ENCODE measurements at places on chromosomes 3 and 15.

DNA sequence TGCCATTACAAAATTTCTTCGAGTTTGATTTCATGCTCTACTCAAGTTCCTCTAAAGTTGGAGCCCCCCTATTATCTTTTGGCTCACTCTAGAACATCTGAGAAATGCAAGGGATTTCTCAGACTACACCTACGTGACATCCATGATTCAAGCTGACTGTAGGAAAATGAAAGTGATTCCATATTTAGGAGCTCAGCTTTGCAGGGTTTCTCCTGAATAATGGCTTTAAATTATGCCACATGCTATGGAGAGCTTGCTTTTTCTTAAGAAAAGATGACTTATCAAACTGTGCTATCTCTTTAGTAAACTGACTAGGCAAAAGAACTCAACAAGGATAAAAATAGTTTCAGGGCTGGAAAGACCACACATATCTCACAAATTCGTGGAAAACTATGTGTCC, 292.1 kb downstream of the LSAMP start:
- DNase-seq = no peak

- no peak for DNase-seq
These were observed 374.1 kb downstream of the FHIT start for GRCh38 chr3:60877188-60877587.

DNA sequence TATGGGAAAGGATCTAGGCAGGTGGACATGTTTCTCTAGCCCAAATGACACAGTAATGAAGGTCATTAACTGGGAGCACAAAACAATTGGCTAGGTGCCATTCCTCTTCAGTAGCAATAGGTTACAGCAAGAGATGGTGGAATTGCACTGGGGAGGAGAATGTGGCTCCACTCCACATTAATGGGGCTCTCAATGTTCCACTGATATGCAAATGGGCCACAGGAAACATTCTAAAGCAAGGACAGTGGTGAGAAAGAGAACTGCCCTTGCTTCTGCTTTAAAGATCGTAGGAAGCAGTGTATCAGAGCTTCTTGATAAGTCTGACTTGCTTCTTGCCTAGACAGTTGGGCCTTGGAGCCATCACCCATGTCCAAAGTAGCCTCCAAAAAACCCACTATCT, 271.4 kb upstream of the PPP2R3A start:
- no peak for DNase-seq

DNA sequence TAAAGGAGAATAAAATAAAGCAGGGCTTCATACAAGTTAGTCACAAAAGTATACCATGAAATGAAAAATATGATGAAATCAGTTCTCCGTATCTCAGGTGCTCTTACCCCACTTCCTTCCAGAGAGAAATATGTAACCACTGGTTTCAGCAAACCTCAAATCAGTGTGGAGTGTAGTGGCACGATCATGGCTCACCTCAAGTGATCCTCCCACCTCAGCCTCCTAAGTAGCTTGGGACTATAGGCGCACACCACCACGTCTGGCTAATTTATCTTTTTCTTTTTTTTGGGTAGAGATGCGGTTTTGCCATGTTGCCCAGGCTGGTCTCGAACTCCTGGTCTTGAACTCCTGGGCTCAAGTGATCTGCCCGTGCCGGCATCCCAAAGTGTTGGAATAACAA, 24.2 kb downstream of the DENND4A start:
- no peak for DNase-seq

GRCh38 chr3:13718436-13718835, 161.4 kb downstream of the WNT7A start:
- DNase-seq = no peak

- no peak for DNase-seq
These were observed 10.0 kb downstream of the NT5DC2 start for GRCh38 chr3:52523386-52524257.

GRCh38 chr3:182925330-182925943, 54.9 kb downstream of the DCUN1D1 start:
- no peak for DNase-seq

- no peak for DNase-seq
These were observed 1.0 kb downstream of the SPTBN5 start for GRCh38 chr15:41892621-41893421.

DNA sequence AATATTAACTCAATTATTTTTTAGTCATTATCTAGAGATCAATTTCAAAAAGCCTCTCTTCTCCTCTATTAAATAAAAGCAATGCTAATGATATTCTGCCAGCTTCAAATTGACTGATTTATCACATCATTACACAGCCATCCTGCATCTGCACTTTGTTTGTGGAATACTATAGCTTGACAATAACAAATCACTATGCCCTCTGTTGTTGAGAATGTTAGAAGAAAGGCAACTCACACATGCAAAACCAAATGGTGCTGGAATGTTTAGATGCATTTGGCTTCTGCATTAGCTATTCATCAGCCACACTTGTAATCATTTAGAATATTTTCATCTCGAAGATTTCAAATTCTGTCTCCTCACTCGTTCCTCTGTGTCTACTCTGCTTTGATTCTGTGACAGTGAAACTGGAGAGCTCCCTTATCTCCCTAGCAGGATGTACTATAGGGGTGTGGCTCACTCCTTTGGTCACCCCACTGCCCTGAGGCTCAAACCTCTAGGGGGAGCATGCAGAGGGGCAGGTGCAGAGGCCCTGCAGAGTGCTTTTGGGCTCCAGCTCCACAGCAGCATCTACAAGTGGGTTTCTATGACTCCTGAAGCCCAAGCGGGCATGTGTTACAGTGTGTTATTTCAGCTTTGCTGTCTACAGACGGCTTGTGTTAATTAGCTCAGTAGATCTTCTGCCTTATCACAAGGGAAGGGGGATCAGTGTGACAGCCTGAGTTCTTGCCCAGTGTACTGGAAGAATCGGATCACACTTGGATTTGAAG, 454.1 kb upstream of the BCHE start:
- no peak for DNase-seq

- DNase-seq = no peak
These were observed 8.0 kb upstream of the LTF start for GRCh38 chr3:46472736-46473135.

DNA sequence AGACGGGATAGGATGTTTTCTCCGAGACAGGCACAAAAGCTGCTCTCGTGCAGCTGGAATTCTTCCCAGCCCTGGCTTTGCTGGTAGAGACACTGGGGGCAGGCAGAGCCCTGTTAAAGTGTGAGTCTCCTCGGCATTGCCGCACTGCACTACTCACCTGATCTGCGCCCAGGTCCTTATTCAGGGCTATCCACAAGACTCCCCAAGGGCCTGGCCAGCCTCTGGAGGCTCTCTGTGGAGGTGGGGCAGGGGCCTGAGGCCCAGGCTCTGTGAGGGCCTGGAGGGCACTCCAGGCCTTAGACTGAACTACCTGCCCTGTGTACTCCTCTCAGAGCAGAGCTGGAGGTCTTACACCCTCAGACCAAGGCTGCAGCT, 48.4 kb downstream of the KY start:
- DNase-seq = no peak

- DNase-seq = no peak
These were observed 42.6 kb downstream of the PAQR5 start for GRCh38 chr15:69341356-69341755.

DNA sequence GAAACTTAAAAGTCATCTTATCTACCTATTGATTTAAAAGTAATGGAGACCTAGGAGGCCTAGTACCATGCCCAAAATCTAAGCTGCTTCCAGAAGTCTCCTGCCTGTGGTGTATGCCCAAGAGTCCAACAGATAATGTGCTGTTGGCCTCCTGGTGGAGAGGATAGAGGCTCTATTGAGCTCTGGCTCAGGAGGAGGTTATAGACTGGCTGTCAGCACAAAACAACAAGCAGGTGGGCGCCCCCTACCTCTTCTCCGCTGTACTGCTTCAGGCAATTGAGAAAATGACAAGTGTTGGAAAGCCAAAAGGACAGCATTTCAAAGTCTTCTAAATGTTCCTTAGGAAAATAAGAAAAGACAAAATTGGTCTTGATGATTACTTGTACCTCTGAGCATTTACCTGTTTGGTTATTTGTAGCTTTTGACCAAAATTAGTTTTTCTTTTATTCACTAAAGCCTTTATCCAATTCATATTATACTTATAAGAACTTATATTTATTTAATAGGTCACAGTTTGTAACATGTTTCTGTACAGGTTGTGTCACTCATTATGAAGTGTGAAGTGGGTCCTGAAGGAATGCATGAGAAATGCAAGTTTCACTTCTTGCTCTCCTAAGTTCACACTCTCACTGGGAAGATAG, 17.2 kb upstream of the GNB5 start:
- peak; percentile 59 for DNase-seq

GRCh38 chr15:41028853-41029252, 75.6 kb downstream of the CHAC1 start:
- no peak for DNase-seq

- DNase-seq = no peak
These were observed 24.3 kb upstream of the MGLL start for GRCh38 chr3:127846576-127846975.

DNA sequence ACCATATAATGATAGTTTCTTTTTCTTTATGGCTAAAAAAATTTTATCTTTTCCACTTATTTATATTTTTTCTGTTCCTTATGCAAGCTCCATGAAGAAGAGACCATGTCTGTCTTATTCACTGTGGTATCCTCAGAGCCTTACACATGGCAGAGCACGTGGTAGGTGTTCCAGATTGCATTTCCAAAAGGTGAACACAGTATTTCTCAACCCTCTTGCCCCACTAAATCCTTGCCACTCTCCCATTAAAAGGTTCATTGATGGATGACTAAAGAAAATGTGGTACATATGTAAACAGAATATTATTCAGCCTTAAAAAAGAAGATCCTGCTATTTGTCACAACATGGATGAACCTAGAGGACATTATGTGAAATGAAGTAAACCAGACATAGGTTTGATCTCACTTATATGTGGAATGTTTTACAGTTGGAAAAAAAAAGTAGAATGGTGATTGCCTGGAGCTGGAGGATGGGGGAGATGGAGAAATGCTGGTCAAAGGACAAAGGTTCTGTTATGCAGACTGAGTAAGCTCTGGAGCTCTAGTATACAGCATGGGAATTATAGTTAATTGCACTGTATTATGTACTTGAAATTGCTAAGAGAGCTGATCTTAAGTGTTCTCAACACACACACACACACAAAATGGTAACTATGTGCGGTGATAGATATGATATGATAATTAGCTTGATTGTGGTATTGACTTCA, 266.7 kb downstream of the CNTN3 start:
- no peak for DNase-seq

DNA sequence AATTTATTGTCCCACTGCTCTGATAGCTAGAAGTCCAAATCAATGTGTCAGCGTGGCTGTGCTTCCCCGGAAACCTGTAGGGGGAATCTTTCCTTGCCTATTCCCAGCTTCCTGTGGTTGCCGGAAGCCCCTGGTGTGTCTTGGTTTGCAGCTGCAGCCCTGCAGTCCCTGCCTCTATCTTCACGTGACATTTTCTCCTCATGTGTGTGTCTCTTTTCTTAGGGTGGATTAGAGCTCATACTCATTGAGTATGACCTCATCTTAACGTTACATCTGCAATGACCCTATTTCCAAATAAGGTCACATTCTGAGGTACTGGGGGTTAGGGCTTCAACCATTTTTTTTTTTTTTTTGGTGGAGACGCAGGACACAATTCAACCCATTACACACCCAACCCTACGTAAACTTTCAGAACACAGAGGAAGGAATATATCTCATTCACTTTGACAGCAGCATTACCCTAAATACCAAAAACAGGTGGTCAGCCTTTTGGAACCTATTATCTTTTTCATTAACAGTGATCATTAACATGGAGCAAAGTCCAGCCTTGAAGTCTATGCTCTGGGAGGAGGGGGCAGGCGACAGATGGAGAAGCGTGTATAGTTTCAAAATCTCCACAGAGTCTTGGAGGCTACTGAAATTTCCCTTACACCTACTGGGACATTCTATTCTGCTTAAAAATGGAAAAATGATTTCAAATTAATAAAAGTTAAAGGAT, 88.6 kb downstream of the RYK start:
- no peak for DNase-seq

DNA sequence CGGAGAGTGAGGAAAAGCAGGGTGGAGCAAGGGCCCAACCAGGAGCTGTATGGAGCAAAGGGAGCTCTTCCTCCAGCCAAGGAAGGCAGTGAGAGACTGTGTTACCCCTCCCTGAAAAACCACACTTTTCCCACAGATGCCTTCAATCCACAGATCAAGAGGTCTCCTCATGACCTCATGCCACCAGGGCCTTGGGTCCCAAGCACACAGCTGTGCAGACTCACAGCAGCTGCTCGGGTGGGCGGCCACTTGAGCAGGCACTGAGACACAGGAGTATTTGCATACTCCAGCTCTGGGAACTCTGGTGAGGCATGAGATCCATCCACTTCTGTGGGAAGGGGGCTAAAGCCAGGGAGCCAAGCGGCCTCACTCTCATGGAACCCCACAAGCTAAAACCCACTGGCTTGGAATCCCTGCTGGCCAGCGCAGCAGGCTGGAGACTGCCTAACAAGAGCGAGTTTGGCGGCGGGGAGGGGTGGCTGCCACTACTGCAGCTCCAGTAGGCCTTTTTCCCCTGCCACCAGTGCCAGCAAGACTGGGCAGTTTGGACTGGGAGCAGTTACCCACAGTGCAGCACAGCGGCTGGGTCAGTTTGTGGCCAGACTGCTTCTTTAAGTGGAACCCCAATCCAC, 880.6 kb upstream of the ARPP21 start:
- DNase-seq = no peak

- DNase-seq = no peak
These were observed 70.3 kb downstream of the NUP210 start for GRCh38 chr3:13349823-13350222.

DNA sequence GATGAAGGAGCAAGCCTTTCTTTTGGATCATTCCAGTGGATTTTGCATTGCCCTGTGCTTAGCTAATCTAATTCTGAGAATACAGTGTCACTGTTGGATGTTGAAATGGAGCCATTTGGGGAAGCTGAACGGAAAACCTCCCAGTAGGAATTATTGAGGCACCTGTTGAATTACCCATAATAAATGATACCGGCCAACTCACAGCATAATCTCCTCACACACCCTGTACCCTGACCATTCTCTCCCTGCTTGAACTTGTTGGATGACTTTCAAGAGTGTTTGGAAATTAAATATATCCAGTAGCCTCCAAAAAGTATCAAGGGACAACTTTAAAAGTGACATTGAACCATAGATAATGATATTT, 171.4 kb upstream of the HES1 start:
- DNase-seq = no peak

DNA sequence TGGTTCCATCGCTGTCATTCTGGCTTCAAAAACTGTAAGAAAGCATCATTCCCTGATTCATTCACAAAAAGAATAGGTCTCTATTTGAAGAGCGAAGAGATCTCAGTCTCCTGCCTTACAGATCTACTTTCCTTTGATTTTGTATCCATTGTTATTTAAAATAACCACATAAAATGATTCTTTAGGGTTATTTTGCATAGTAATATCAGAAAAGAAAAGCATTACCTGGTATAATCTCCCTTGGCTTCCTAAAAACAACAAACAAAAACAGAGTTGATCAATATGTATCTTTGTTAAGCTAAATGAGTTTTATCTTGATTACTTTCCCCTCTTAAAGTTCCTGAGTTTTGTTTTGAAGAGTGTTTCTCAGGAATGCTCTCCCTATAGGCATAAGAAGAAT, 126.6 kb upstream of the LMOD3 start:
- DNase-seq = no peak

Data from stimulated activated CD8-positive, alpha-beta memory T cell treated with anti-CD3 and anti-CD28 coated beads, Interleukin-7, amount 100 ng/mL, for 1 hour (primary cell).